ENCODE measurements at places on chromosomes 6 and 20.

DNA sequence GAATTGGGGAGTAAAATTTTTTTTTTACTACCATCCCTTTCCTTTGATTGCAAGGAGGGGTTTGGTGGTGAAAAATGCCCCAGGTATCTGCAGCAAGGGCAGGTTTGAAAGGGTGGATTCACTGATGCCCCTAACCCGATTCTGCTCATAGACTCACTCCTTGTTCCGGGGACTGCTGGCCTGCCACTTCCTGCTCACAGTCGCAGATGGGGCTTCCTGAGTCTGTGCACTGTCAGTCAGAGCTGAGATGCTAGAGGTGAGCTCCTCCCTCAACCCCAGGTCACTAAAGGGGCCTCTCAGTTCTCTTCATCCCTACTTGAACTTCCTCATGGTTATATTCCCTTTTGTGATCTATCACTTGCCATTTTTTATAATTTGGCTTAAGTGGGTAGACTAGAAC lies 357.9 kb downstream of the FARS2 start:
- no peak for DNase-seq

DNA sequence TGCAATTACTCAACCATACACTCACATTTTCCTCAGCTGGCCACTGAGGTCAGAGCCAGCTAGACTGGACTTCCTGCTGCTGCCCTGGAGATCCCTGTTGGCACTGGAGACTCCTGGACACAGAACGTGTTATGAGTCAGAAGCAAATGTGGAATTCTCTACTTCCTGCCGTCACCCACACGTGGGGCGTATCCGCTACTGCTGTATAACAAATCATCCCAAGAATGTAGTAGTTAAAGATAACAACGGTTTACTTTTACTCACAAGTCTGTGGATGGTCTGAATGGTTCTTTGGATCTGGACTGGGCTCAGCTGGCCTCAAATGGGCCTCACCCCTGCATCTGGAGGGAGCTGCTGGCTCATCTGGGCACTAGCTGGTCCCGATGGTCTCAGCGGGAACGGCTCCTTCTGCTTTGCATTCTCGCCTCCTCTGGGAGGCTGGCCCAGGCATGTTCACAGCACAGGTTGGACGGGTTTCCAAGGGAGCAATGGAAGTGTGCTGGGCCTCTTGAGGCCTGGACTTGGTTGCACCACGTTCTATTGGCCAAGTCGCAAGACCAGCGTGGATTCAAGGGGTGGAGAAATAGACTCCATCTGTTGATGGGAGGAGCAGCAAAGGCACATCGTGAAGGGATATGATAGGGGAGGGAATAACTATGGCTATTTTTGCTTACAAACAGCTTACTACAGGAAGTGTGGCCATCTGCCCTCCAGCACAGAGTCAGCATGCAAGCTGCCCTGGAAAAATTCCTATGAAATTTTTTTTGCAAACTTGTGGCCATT lies 118.5 kb downstream of the SNX5 start:
- peak; percentile 98 for DNase-seq

DNA sequence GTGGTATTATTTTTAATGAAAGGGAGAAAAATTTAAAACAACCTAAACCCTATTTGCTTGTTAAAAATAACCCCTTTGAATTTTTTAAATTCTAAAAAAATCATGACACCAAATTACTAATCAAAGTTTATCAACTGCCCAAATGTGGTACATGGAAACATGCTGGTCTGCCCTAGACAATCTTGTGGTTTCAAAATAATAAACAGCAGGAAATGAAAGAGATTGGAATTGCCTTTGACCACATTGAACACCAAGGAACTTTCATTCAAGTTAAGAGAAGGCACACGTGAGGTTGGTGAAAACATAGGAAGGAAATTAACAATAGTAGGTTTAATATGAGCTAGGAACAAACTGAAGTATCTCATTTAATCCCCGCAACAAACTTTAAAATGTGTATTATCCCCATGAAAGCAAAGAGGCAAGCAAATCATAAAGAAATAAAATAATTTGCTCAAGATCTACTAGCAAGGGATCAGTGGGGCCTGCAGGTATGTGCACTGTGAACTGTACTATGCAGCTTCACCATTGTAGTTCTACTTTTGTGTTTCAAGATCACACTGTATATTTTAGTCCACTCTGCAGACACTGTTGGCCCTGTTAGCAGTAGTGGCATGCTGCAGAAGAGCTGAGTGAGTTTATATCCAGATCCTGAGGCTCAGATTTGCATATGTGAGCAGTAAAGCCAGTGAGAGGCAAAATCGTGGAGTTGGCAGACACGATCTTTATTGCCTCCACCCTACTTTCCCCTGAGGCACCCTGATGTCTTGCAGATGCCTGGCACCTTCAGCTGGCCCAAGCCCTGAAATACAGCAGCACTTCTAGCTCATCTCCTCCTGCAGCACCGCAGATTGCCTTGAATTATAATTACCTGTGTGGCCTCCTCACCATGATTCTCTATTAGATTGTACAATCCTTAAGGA lies 157.8 kb upstream of the TENT5A start:
- DNase-seq: no peak

DNA sequence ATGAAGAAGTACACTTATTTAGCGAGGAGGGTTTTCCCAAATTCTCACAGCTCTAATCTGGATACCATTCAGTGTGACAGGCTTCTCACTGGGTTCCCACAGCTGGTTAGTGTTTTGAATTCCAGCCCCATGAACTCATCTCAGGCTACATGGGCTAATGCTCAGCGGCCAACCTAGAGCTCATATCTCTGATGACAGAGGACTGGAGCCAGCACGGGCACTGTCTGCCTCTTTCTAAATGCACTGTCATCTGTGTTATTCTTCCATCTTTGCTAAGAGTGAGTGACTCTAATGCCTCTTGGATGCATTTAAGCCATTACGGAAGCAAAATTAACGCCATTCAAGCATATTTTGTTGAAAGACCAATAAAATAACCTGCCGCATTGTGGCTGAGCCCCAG lies 308.9 kb upstream of the JAG1 start:
- DNase-seq: peak; percentile 77

- no peak for DNase-seq
These were observed 160.7 kb upstream of the KCNQ5 start for GRCh38 chr6:72461144-72461543.

DNA sequence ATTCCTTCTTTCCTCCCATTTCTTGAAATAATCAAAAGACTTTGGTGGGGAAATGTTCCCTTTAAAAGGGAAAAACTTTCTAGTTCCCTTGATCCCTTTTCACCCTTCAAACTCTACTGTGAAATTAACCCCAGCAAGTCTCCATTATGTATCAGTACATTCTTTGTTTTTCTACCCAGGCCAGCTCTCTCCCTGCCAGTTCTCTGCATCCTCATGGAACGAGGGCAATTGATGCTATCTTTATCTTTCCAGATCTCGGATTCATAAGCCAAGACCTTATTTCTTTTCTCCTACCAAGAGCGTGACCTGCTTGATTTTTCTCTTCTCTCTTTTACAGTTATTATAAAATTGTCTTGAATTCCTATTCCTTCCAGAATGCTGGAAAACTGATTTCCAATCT lies 75.8 kb downstream of the ADGRB3 start:
- no peak for DNase-seq

DNA sequence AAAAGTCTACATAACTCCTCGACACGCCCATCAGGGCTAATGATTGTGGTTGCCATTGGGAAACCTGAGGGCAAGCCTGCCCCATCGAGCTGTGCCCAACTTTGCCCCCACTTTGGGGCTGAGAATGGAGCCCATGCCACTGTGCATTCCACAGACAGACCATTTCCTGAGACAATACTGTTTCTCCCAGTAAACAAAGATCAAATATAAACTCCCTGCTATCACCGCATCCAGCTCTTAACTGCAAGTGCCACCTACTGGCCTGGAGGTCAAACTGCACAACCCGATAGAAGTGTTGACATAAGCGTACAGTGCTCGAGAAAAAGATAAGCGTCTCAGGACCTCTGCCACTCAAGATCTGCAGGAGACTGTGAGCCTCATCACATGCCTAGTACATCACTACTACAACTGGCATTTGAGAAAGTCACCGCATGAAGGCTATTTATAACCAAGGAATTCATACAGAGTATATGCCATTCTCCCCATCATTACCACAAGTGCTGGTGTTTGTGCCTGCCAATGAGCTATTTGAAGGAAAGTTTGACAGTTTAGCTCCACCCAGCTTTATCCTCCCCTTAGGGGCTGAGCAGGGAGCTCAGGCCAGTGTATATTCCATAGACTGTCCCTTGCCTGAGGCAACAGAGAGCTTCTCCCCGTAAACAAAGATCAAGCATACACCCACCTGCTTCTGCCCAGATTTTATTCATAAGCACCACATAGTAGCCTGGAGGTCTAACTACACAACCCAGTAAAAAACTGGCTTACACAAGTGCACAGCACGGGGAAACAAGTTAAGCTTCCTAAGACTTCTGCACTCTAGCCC lies 4.5 kb upstream of the DEFB126 start:
- DNase-seq: no peak

- DNase-seq: no peak
These were observed 188.6 kb downstream of the PRL start for GRCh38 chr6:22108199-22108598.

- no peak for DNase-seq
These were observed 24.0 kb downstream of the C6orf132 start for GRCh38 chr6:42118162-42119001.

DNA sequence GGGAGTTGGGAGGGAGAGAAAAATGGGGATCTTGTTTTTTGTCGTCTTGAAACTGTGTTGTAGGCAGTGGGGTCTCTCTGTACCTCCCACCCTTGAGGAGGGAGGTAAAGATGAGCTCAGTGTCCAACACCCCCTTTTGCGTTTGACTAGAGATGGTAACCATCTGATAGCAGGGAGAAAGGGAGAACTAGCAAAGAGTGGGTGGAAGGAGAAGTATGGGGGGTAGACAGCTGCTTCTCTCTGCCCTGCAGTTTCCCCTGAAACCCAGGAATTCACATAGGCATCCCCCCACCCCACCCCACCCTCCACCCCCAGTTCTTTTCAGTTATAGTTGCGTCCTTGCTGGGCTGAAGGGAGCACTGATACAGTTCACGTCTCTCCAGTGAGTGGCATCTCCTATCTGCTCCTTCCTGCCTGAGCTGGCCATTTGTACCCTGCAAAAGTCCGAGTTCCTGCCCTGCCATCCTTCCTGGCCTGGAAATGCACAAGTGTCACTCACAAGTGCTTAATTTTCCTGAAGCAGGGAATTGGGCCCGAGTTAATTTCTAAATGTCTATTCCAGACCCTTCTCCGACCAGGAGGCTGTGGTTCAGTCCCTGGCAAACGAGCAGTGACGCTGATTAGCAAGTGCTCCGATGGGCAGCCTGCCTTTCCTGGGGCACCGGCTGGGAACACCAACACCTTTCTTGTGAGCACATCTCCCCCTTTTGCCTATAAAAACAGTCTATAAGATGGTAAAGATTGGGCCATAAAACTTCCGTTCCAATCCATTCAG lies 1.5 kb downstream of the SIRPA start:
- DNase-seq: no peak

DNA sequence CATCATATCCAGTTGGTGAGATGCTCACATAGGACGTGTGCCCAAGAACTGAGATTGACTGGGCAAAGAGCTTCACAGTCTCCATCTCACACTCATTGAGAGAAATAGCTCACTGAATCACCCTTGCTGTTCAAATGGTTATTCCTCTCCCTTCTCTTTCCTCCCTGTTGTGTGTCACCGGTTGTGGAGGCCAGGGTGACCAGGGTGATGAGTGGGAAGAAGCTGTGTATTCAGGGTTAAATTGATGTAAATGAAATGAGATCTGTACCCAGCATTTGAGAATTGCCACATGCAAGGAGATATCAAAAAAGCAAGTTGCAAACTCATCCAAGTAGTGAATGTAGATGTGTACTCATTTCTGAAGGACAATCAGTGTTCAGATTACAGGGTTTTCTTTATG lies 36.6 kb upstream of the VAPB start:
- DNase-seq: no peak

DNA sequence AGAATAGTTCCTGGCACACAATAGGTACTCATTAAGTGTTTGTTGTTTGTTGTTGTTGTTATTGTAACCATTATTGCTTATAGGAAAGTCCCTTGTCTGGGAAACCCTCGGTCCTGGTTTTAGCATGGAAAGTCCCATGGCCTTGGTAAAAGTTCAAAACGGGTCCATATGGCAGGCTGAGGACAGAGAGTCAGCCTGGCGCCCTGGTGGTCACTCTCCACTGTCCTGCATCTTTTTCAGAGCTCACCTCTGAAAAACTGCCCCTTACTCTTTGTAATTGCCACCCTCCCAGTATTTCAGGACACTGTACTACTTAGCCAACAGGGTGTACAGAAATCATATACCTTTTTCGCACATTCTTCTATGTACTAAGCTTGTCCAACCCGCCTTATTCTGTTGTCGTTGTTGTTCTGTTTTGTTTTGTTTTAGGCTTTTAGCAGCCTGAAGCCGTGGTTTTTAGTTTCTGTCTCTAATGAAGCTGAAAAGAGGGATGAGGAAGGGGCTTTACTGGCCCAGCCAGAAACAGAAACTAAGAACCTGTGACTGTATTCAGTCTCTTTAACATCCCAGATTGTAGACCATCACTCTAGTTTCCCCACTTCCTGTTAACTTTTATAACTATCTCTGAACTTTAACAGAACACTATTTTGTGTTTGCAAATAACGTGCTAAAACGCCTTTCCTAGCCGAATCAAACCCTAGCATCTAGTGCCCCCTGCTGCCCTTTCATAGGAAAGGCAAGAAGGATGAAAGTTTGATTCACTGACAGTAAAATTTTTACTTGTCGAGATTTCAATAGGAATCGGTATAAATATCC lies 7.6 kb upstream of the TMEM14A start:
- DNase-seq: no peak

DNA sequence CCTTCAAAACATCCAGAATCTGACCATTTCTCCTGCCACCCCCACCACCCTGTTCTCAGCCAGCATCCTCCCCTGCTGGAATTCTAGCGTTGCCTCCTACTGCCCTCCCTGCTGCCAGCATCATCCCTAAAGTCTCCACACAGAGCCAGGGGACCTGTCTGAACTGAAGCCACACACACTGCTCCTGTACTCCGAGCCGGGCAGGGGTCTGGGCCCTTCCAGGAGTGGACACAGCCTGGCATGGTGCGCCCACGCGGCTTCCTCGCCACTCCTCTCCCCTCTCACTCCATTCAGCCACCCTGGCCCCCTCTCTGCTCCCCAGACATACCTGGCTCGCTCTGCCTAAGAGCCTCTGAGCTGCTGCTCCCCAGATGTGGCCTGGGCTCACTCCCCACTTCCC lies 155.5 kb downstream of the PREX1 start:
- no peak for DNase-seq

GRCh38 chr20:36585410-36586125 lies 12.2 kb downstream of the TGIF2 start:
- DNase-seq: peak; percentile 93

GRCh38 chr20:24695529-24696225 lies 226.2 kb downstream of the SYNDIG1 start:
- peak; percentile 69 for DNase-seq

GRCh38 chr6:44275749-44276648 lies 5.7 kb downstream of the TMEM151B start:
- no peak for DNase-seq

- DNase-seq: no peak
These were observed 579.5 kb downstream of the TFAP2B start for GRCh38 chr6:51398064-51398705.
